ENCODE measurements at places on chromosomes 7 and 10. TPM values are rescaled to one million over a fixed set of nuclear protein-coding genes. Genes with fewer than 3 reads are reported as not detected.

PRF1 gene
- total RNA-seq, result under 0.01 TPM

FANK1 gene
- total RNA-seq, result 13.3 TPM

ZFYVE27 gene
- 25.2 TPM for total RNA-seq

AOAH gene
- 10.1 TPM for total RNA-seq

GRCh38 chr7:7761974-7762779, 43.8 kb upstream of the RPA3 start:
- peak; percentile 73 for DNase-seq

DNA sequence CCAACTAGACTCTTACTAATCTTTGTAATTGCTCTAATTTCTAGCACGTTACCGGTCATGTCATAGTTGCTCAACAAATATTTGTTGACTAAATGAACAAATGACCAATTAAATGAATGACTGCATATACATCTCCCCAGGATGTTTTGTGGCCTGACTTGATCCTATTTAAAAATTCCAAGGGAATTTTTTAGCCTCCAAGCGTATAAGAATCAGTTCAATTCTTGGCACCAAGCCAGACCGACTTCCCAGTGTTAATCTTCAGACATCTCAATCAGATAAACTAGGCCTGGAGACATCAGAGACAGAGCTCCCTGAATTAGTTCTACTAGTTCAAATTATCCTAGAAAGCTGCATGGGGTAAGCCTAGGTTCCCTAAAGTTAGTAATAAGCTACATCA, 96.0 kb downstream of the GSAP start:
- no peak for DNase-seq

All from stomach (tissue), 19 donors.